ENCODE measurements at places on chromosomes 2 and 18.

DNA sequence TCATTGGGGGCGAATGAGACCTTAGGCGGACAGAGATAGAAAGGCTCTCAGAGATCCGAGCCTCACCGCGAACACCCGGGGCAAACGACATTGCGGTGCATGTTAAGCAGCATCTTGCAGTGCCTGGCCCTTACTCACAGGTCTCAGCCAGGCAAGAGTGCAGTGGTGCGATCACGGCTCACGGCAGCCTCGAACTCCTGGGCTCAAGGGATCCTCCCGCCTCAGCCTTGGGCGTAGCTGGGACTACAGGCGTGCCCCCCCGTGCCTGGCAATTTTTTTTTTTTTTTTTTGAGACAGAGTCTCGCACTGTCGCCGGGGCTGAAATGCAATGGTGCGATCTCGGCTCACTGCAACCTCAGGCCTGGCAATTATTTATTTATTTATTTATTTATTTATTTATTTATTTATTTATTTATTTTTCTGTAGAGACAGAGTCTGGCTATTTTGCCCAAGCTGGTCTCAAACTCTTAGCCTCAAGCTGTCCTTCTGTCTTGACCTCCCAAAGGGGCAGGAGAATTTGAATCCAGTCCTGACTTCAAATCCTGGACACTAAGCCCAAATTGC, 1.3 kb downstream of the LAMA3 start:
- DNase-seq = peak; percentile 48

DNA sequence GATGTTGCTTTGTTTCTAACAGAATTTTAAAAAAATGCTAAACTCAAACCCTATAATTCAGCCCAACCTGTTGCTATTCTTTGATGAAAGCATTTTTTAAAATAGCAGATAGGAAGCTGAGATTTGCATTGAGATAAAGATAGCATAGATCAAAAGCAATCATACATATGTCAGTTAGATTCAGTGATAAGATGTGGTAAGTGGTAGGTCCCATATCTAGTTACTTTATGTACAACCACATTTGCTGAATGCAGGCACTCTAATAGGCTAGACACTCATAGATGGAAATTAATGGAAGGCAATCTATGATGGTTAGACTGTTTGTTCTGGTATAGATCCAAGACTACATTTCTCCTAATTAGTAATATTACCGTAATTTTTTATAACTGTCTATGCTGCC, 27.2 kb upstream of the C1D start:
- DNase-seq = no peak

- DNase-seq = peak; percentile 28
Measured at GRCh38 chr2:10030311-10030736, 13.0 kb upstream of the KLF11 start.

DNA sequence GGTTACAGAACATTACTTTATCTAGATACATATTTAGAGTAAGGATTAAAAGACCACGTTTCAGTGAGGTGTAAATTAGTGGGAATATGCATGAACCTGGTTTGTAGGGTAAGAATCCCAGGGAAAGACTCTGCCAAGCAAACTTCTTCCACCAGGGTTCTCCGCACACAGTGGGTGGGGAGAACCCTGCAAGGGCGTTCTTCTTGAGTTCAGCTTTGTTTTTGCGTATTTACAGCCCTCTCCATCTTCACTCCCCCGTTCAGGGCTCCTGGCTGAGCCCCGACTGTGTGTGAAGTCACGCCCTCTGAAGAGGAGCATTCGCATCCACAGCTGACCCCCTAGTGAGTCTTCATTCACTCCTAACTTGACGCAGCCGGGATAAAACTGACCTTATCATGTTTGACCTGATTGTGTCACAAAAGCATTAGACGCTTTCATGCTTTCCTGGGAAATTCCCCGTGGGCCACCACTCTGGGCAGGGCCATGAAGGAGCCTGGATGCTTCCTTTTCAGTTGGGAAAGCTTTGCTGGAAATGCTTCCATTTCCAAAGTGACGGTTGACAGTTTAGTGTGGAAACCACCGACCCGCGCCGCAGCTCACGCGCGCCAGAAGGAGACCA, 1.0 kb downstream of the ALKAL2 start:
- no peak for DNase-seq

GRCh38 chr2:144412709-144413108, 107.2 kb downstream of the ZEB2 start:
- DNase-seq = no peak

- DNase-seq = no peak
Measured at GRCh38 chr2:160076914-160077313, 14.5 kb upstream of the PLA2R1 start.

DNA sequence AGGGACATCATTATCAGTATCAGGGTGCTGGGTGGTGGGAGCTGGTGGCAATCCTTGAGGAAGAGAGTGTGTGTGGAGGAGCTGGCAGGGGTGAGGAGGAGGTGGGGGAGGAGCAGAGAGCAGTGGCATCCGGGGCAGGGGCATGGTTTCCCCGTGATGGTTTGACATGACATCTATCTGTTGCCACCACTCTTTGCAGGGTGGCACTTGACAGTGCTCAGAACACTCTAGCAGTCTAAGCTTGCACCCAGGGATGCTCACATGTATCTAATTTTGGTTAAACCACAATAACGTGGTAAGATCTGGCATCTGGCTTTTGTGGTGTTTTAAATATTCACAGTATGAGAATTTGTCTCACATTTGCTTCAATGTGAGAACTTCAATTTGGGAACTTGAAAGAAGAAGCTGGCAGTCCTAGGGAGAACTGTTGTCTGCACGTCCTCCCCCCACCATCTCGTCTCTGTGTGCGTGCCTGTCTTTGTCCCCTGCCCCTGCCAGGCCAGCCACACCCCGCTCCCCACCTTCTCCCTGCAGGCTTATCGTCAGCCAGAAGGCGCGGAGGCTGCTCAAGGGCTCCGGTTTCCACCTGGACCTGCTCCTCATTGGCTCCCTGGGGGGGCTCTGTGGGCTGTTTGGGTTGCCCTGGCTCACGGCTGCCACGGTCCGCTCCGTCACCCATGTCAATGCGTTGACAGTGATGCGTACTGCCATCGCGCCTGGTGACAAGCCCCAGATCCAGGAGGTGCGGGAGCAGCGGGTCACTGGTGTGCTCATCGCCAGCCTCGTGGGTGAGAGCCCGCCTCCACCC, 11.7 kb downstream of the SLC4A3 start:
- DNase-seq = no peak

DNA sequence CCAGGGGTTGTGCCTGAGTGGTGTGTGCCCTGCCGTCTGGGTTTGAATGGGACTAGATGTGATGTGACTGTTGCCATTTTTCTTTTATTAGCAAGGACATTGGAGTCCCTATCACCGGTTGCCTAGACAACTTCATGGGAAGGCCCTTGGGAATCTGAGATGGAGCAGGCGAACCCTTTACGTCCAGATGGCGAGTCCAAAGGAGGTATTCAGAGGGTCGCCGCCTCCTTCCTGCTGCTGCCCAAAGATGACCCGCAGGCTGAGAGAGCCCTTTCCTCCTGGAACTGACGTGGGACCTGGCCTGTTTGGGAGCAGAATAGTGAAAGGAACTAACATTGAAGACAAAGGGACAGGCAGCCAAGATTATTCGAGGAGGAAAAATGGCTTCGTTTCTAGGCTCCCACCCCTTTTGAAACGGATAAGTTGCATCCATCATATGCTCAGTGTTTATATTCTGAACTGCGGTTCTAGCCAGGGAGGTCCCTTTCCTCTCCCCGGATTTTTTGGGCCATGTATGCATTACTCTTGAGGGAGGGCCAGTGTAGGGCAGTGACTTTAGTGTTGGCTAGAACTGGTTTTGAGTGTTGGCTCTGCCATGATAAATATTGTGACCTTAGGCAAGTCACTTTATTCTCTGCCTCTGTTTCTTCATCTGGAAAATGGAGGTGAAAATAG, 673 bp downstream of the CENPO start:
- DNase-seq = peak; percentile 48

- DNase-seq = no peak
Measured at GRCh38 chr18:37672932-37673595, 107.5 kb upstream of the CELF4 start.

DNA sequence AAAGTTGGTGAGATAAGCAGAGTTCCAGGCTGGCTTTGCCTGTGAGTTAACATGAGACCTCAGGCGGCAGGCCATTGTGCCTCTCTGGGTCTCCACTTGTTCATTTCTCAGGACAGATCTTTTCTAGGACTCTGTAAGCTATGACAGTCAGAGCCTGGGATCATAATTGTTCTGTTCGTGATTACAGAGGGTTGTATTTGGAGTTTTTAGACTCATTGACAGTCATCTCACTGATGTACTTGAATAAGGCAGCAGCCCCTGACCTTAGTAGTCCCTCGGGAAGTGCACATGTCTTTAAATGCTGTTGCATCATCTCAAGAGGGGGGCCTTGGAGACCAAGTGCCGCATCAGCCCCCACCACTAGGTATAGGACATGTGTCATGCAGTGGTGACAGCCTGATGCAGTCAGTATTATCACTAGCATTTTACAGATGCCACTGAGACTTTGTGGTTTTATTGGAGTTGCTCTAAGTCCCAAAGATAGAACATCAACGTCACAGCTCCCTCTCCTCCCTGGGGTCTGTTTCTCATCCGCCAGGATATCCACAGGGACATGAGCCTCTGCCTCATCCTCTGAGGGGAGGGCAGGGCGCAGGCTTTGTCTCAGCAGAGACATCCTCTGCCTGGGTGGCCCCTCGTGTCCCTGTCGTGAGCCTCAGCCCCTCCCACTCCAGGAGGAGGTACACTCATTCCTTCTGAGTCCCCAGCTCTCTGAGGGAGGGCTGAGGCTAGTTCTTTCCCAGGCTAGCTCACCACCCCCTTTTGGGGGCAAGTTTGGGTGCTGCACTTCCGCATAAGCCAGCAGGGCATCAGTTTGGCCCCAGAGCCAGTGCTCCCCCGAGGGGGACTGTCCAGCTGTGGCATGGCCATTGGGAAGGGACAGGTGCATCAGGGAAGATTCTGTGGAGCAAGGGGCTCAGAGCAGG, 14.1 kb downstream of the GLI2 start:
- peak; percentile 2 for DNase-seq

DNA sequence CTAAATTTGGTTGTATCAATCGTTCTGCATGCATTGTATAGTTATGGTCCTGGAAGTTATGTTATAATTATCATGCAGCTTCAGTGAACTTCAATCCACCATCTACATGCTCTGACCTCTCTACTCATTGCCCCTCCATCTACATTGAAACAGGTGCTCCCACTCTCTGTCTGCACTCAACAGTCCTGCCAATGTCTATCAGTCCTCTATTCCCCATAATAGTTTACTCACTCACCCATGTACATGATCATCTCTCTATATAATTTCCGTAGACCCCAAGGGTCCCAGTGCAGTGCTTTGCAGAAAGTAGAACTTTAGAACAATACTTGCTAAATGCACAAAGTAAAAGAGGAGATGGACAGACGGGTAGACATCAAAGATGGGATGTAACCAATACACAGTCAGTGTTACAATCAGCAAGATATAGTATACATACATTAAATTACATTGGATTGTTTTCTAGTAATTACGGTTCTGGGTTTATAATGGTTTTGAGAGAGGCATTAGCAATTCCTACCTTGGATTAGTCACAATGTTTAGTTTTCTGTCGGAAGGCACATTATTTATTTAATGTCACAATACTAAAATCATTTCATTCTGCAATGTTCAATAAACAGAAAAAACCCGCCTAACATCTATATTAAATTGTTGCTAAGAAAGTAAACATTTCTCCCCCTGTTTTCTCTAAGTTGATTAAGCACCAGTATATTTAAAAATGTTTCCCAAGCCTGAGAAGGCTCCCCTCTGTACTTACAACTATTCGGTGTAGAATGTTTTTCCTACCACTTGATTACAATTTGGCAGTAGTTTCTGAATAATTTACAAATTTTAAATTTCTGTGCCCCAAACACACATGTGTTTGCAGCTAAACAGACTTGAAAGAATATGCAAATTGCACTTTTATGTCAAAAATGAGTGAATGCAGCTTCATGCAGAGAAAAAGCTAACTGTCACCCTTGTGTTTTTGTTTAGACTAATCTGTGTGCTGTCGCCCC, 94.4 kb upstream of the SIX2 start:
- no peak for DNase-seq

GRCh38 chr2:84781942-84782716, 98.8 kb downstream of the TRABD2A start:
- DNase-seq = no peak

- no peak for DNase-seq
Measured at GRCh38 chr2:161947836-161948235, 126.2 kb downstream of the DPP4 start.

Measured in D341Med (cell line).